ENCODE measurements at places on chromosomes 6 and 20. TPM values are rescaled to one million over a fixed set of nuclear protein-coding genes. Genes with fewer than 3 reads are reported as not detected.

NR2E1 gene
- polyA plus RNA-seq = not detected

PACSIN1 gene
- polyA plus RNA-seq = not detected

HTR1B gene
- polyA plus RNA-seq = not detected

ASIP gene
- not detected for polyA plus RNA-seq

PROKR2 gene
- polyA plus RNA-seq = not detected

SNX21 gene
- 54.7 TPM for polyA plus RNA-seq

WFDC2 gene
- polyA plus RNA-seq = not detected

HDGFL1 gene
- not detected for polyA plus RNA-seq
